Stimulated activated CD4-positive, alpha-beta T cell treated with anti-CD3 and anti-CD28 coated beads, Interleukin-12 subunit alpha, Interleukin-12 subunit beta, amount 100 ng/mL, for 48 hours (primary cell): ENCODE measurements at places on chromosomes 2 and 18.

DNA sequence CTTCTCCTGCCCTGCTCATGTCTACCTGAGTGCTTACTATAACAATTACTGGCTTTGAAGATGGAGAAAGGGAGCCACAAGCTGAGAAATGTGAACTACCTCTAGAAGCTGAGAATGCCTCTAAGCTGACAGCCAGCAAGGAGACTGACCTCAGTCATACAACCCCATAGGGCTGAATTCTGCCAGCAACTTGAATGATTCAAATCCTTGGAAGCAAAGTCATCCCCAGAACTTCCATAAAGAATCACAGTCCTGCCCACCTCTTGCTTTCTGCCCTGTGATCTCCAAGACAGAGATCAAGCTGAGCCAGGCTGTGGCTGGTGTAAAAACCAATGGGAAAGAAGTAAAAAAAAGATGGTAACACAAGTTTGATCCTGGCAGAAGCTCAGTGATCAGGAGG lies 288.2 kb upstream of the SPHKAP start:
- DNase-seq: no peak

DNA sequence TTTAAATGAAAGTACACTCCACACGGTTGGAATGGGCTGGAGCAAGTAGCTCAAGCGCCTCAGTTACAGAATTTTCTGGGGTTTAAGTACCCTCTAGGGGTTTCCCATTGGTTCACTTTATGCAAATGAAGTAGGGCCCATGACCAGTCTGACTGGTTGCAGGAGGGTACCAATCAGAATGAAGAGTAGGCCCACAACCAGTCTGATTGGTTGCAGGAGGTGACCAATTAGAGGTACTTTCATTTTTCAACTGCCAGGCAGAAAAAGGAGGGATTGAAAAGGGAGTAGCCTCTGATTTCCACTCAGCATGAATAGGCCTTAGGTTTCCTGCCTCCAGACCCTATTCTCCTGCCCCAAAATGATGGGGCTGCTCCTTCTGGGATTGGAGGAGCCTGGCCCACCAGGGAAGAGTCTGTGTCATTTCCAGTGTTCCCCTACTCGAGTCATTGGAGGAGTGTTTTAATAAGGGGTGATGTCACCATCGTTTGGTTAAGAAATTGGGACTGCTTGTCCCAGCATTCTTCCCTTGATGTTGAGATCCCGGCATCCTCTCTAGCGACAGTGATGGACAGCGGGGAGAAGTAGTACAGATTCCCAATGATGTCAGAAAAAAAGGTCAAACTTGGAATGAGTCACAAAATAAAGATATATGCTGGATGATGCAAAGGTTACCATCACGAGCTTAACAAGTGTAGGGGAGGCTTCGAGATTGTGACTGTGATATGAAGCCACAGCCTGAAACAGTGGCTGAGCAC lies 210.4 kb downstream of the SH3BP4 start:
- DNase-seq: no peak

DNA sequence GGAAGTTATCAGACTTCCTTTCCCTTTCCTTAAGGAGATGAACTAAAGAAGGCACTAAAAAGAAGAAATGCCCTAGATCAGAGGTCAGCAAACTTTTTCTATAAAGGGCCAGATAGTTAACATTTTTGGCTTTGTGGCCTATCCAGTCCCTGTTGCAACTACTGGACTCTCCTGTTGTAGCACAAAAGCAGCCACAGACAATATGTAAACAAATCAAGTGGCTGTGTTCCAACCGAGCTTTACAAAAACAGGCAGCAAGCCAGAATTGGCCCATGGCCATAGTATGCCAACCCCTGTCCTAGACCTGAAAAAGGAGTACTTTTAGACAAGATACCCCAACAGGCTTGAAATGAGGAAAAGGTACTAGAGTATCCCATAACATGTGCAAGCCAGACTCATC lies 10.9 kb downstream of the NHEJ1 start:
- DNase-seq: no peak

DNA sequence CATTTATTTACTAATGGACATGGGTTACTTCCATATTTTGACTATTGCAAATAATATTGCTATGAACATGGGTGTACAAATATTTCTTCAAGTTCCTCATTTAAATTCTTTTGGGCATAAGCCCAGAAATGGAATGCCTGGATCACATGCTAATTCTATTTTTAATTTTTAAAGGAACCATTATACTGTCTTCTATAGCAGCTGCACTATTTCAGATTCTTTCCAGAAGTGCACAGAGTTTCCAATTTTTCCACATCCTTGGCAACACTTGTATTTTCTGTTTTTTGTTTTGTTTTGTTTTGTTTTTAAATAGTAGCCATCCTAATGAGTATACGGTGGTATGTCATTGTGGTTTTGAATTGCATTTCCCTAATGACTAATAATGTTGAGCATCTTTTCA lies 8.5 kb upstream of the RALBP1 start:
- no peak for DNase-seq

DNA sequence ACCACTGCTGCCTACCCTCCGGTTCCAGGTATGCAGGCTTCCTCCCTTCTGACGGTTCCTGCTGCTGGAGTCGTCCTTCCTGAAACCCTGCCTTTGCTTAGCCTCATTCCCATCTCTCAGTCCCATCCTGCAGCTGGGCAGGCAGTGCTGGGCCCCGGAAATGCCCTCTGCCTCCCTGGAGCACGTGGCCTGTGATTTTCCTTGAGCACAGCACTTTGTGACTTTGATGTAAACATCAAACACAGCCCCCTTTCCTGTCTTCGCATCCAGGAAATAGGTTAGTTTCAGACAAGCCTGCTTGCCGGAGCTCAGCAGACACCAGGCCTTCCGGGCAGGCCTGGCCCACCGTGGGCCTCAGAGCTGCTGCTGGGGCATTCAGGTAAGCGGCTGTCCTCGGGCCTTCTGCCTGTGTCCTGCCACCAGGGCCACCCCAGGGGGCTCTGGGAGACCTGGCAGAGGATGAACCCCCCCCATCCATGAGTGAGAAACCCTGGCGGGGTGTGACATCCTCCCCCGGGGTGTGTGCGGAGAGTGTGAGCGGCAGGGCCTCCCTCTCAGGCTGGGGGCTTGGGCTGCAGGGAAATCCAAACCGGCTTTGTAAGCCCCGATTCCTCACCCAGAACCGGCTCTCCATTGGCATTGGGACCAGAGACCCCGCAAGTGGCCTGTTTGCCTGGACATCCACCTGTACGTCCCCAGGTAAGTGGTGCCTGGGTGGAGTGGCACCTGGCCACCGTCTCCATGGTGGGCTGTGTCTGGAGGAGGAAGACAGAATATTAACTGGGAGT lies at the start of gene ZAP70:
Gene ZAP70, plus strand, starts transcription at position 281 of the 788 bp plus-strand sequence. CDS start 10,461 bp downstream, outside the sequence.
- DNase-seq: peak; percentile 45

GRCh38 chr2:46334389-46335271 lies 37.4 kb downstream of the EPAS1 start:
- DNase-seq: no peak

- no peak for DNase-seq
Observed at GRCh38 chr2:101751875-101752619, 54.5 kb downstream of the MAP4K4 start.

- no peak for DNase-seq
Observed at GRCh38 chr2:71849607-71850305, 297.9 kb downstream of the CYP26B1 start.

DNA sequence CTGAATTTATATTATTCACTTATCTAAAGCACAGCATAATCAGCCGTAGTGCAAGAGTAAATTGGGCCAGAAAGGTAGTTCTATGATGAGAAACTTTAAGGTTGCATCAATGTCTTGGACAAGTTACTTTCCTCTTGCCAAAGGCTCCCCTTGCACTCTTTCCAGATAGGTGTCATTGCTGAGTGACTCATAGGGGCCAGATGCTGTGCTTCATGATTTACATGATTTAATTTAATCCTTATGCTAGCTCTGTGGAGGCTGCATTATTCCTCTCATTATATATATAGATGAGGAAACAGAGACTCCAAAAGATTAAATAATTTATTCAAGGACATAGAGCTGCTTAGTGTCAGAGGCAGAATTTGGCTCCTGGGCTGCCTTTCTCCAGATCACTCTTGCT lies 5.0 kb downstream of the CFAP221 start:
- DNase-seq: no peak

GRCh38 chr2:209426432-209426831 lies 2.6 kb downstream of the MAP2 start:
- DNase-seq: no peak

- no peak for DNase-seq
Observed at GRCh38 chr2:1826226-1826905, 82.1 kb upstream of the PXDN start.

DNA sequence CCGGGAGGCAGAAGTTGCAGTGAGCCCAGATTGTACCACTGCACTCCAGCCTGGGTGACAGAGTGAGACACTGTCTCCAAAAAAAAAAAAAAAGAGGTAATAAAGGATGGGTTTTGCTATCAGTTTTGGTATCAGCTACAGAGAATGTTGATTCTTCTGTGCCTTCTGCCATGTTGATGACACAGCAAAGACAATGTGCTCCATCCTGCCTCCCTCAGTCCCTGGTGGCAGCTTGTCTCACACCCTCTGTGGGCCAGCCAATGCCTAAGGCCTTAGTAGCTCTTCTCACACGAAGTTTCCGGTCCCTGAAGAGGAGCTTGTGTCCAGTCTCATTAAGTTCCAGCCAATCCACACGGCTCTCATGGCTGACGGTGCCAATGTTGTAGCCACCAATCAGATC lies 17.6 kb downstream of the IFT172 start:
- no peak for DNase-seq

DNA sequence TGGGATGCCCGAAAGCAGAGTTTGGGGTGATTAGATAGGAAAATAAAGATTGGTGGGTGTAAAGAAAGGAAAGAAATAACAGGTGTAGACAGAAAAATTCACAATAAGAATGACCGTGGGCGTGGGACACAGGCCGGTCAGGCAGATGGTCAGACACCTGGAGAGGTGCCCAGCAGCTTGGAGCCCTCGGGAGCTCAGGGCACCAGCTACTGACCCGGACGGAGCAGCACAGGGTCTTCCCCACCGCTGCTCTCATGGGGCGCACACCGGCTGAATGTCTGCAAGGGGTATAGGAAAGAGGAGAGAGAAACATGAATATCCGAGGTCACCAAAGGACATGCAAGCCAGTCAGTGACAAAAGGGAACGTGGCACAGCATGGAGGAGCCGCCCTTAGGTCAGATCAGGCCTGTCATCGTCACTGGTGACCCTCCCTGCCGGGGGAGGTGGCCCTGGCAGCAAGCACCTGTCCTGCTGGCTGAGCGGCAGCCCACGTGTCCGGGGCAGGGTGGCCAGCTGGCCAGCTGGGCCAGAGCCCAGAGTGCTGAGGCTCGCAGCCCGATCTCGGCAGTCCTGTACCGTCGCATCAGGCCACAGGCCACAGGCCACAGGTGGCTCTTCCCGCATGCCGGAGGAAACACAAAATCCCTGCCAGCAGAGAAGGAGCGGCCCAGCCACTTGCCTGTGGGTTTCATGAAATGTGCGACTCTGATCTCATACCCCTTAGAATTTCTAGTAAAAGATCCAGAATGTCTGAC lies 112.0 kb upstream of the NDUFV2 start:
- DNase-seq: no peak

DNA sequence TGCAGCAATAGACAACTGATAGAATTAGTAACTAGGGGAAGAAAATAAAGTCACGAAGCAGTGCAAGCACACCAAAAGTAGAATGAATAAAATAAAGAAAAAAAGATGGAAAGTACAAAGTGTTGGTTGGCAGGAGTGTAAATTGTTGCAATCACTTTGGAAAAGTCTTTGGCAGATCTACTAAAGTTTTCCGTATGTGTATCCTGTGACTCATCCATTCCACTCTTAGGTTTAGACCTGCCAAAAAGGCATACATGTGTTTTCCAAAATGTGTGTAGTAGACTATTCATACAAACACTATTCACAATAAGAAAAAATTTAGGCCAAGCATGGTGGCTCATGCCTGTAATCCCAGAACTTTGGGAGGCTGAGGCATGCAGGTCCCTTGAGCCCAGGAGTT lies 282.1 kb upstream of the FSIP2 start:
- no peak for DNase-seq

DNA sequence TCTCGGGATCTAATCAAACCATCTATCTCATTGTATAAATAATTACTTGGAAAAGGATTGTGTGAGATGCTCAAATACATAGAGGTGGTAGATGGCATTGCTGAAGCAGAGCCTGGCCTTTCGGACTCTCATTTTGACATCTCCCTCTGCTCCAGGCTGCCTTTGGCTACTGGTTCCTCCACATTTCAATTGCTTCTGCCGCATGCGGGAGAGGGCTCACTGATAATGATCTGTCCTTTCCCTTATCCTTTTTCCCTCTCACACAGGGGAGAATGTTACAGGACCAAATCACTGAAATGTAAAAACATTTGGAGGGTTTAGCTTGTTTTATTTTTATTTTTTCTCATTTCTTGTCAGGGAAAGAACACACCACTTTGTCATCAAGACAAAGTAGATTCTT lies 380.6 kb upstream of the UBE2E3 start:
- no peak for DNase-seq

DNA sequence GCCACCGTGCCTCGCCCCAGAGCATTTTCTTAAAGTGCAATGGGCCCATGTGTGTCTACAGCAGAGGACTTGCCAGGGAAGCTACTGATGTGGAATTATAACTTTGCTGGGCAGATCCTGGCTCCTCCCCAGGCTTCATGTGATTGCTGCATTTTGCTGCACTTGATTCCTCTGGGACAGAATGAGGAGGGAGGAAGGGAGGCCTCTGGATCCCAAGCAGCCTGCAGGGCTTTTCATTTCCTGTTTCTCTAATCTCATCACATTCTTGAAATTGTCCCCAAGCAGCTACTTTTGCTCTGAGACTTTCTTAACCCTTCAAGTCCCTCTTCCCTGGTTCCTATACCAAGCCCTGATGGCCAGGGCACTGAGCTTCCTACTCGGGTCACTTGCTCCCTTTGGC lies 134.4 kb upstream of the SEC11C start:
- no peak for DNase-seq

DNA sequence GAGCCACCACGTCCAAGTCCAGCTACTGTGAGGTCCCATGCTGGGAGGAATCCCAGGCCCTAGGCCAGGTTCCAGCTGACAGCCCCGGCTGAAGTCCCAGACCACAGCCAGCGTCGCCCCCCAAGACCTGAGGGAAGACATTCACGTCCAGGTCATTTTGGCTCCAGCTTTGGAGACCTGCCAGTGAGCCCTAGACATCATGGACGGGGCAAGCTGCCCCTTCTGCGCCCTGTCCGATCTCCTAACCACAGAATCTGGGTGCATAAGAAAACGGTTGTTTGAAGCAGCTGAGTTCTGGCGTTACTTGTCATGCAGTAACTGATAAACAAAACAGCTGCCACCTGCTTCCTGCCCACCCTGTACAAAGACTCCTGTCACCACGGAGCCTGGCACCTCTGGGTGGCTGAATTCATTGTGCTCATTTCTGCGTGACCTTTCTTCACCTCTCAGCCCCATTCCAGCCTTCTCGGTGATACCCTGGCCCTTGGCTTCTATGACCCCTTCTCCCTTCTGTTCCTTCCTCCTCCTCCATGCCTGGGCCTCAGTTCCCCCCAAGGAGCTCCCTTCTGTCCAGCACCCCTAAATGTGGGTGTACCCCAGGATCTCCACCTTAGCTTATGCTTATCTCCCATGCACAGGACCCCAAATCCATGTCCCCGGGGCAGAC lies 72.6 kb upstream of the SMAD7 start:
- no peak for DNase-seq

GRCh38 chr18:11857177-11857887 lies 6.1 kb downstream of the CHMP1B start:
- DNase-seq: no peak

- no peak for DNase-seq
Observed at GRCh38 chr2:25711675-25712354, 38.4 kb upstream of the DTNB start.
